ENCODE measurements at places on chromosomes 12 and 14.
A peak's percentile ranks its signal among the peaks of the same experiment; 100 is the strongest.

- DNase-seq: no peak
Measured at GRCh38 chr12:103905730-103906349, 24.4 kb upstream of the HSP90B1 start.

DNA sequence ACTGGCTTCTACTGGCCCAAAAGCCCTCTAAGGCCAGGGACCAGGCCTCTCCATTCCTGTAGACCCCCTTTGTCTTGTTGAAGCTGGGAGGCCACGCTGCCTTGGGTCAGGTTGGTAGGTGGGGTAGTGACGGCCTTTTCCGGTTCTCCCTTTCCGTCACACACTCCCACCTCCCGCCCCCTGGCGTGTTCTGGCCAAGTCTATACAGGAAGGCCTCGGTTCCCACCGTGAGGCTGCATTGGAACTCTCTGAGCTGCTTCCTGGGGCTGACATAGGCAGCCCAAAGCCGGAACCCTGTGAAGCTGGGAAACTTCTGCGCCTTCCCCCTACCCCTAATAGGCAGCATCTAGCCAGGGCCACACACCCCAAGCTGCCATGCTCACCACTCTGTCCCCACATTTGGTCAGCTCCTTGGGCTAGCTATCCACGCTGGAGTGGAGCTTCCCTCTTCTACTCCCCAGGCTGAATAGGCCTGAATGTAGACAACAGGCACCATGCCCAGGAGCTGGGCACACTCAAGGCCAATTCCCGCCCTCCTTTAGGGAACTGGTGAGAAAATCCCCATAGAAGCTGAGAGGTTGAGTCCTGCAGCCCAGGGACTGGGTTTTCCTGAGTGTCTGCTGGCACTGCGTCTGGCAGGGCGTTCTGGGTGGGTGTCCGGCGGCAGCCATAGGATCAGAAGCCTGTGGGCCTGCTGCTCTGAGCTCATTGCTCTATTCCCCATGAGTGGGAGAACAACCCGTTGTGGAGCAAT is 35.7 kb downstream of the RIN3 start:
- DNase-seq: no peak

GRCh38 chr14:80768646-80769045 is 172.9 kb downstream of the CEP128 start:
- no peak for DNase-seq

DNA sequence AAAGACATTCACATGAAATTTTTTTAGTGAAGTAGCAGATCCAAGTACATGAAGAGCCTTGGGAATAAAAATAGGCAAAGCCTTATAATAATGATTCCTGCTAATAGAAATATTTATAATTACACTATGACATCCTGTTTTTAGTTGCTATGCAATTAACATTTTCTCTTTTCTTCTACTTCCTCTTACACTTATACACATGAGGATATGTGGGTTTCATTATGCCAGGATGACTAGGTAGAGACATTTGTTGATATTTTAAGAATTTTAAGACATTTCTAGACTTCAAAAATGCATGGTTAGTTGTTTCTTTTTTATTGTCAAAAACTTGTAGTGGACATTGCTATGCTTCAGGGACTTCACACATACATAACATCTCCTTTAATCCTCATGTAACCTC is 326.8 kb downstream of the SYT1 start:
- no peak for DNase-seq

DNA sequence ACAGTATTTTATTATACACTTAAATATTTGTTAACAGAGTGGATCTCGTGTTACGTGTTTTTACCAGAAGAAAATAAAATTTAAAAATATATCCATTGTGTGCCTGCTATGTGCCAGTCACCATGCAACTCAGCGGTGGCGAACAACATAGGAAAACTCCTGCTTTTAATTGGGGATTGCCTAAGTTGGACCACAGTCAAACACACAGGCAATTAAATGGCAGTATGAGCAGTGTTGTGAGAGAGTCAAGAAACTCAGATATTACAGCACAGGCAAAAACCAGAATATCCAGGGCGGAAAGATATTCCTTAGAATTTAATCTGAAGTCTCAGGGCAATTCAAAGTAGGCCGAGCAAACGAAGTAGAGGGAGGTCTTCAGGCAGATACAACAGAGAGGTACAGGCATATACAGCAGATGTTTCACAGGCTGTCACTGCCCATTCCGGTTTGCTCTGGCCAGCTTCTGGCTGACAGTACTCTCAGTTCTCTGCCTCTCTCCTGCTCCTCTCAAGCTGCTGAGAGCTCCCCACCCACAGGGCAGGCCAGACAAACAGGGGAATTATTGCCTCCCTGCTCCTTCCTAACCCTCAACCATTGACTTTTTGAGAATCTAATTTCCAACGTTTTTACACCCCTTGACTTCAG is 540.2 kb upstream of the TMEM132C start:
- DNase-seq: no peak

- no peak for DNase-seq
Measured at GRCh38 chr14:52220924-52221811, 46.3 kb upstream of the PTGDR start.

DNA sequence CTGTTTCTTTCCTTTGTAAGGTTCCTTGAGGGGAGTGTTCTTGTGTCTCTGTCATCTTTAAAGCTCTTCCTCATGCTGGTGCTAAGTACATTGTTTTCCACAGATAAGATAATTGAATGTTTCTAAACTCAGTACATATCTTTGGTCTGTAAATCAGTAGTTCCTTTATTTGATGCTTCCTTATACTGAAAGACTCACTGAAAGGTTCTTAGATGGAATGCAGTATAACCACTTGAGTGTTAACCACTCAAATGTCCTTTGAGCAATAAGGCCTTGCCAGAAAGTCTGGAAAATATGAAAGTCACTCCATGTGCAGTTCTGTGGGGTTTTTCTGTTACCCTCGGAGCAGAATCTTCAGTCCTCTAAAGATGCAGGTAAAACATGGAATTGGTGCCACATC is 23.0 kb upstream of the RNU6-8 start:
- no peak for DNase-seq

DNA sequence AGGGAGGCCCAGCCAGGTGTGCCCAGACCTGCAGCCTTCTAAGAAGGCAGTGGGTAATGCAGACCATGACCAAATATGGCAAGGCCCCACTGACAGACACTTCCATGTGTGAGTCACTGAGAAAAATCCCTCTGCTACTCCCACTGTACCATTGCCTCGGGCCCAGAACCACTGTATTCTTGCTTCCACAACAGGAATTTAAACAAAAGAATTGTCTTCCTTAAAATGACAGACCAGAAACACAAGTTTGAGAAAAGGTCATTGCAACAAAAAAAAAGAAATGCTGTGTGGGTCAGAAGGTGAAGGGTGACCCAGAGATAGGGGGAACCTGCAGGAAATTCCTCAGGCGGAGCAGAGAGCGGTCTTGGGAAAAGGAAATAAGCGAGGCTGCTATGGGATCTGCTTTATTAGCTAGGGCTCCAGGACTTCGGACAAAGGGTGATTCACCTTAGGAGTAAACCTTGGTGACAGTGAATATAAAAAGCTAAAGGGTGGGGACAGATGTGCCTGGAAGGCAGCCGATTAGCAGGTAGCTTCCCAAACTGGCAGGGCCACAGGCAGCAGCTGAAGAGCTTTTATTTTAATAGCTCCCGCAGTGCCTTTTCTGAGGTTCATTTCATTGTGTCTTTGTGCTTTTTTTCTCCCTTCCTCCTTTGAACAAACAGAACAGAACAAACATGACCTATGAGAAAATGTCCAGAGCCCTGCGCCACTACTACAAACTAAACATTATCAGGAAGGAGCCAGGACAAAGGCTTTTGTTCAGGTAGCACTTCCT is 185.3 kb upstream of the BCL2L14 start:
- no peak for DNase-seq

GRCh38 chr14:85824526-85824925 is 294.6 kb downstream of the FLRT2 start:
- DNase-seq: no peak

- DNase-seq: no peak
Measured at GRCh38 chr12:131163189-131163738, 209.6 kb downstream of the ADGRD1 start.

- DNase-seq: no peak
Measured at GRCh38 chr14:90587918-90588317, 191.1 kb downstream of the CALM1 start.

DNA sequence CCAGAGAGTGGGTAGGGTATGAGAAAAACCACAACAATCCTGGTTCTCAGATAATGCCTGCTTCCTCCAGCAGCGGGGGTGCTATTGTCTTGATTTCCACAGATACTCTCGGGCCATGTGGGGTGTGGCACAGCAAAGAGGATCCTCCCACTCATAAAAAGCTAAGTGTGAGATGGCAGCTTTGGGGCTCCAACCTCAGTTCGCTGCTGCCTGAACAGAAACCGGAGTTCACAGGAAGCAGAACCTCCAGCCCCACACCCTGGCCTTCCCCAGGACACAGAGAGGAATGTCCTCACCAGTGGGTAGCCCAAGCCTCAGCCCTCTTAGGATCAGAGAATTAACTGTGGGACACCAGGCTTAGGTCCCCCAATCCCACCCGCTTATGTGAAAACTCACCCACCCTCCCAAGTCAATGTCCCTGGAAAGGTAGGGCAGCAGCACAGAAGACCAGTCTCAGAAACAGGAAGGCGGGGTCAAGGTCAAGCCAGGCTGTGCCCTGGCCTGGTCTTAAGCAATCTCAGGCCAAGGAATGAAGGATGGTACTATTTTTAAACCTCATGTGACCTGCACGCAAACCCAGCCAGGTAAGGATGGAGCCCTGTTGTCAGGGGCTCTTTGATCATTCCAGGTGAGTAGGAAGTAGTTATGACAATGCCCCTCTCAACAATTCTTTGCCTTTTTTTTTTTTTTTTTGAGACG is 9.0 kb downstream of the KCTD10 start:
- DNase-seq: no peak

DNA sequence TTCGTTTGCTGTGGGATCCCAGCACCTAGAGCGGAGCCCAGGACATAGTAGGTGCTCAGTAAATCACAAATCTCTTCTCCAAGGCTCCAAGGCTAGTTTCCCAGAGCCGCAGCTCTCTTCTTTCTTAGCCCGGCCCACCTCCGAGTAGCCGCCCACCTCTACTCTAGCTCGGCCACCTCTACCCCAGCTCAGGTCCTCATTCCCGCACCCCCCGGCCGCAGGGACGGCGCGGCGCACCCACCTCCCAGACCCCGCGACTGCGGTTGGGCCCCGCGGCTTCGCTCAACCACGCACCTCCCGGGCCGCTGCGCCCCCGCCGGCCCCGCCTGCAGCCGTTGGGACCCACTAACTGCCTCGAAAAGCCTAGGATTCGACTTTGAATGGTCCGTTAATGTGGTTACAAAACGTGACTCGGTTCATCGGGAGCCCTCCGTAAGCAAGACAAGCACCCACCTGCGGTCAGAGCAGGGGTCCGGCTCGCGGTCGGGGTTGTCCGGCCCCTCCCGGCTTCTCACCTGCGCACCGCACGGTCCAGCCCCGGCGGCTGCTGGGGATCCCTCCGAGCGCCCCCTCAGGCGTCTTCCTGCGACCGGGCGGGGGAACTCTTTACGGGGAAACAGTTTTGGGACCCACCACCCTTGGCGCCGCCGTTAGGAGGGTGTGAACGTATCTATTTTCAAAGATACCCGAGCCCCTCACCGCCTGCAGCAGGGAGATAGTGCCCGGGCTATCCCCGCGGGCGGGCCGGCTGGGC is at the start of gene SLC2A14:
Gene SLC2A14 (minus strand): TSS at position 350 of the 754 bp plus-strand sequence. CDS start 3,035 bp downstream, outside the sequence.
- no peak for DNase-seq

GRCh38 chr14:93219103-93219726 is 12.2 kb downstream of the UBR7 start:
- DNase-seq: peak; percentile 13

DNA sequence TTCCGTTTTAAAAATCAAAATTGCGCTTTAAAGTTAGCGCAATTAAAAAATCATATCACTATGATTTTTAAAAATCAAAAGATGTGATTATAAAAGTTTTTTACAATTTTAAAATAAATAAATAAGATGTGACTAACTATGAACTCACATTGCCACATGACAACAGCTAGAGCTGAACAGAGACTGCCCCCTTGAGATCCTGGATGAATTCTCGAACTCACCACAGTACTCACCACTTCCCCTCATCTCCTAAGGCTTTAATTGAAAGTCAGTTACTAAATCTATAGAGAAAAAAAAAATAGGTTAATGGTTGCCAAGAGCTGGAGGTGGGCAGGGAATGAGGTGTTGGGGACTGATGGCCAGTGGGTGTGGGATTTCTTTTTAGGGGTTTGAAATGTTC is 384.2 kb downstream of the ZFP36L1 start:
- no peak for DNase-seq

DNA sequence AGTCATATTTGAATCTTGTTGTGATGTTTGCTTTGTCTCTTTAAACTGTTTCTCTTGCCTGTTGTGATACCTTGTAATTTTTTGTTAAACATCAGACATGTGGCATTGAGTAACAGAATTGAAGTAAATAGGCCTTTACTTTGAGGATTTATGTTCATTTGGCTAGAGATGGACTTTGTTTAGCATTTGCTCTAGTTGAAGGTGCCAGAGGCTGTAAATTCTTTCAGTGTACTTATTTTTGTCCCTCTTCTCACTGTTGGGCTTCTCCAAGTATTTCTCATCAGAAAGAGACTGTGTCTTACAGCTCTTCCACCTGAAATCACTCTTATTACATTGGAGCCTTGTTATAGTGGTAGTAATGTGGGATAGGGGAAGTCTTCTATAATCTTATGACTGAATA is 175.8 kb downstream of the LRFN5 start:
- DNase-seq: no peak

GRCh38 chr12:87150969-87151662 is 878.1 kb downstream of the C12orf50 start:
- no peak for DNase-seq

DNA sequence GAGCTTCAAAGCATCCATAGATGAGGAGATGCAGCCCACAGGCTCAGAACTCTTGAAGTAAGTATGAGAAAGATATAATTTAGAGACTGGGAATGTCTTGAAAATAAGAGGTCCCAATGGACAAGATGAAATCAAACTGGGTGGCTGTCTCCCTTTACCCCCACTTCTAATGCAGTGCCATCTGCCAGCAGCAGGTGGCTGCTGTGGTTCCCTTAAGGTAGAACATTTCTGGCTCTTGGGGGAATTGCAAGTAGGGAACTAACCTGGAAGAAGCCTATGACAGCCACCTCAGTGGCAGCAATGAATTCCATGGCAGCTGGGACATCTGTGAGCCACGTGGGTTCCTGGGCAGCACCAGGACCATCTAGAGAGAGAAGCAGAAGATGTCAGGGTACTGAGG is 648 bp downstream of the ERP27 start:
- no peak for DNase-seq

DNA sequence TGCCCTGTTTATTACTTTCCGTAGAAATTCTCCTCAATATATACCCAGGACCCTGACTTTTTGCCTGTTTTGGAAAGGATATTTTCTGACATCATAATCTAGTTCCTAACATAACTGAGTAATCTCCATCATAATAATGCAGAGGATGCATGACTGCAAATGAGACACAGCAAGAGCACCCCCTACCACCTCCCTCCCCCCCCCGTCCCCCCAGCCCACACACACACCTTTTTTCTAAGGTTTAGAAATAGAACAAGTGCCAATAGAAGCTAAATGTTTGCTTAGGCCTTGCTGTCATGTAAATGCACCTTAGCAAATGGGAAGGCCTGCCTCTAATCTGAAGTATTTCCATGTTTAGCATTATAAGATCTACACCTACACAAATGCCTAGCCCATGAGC is at the start of gene PTHLH:
Gene PTHLH (minus strand): TSS at position 13 of the 400 bp plus-strand sequence. CDS start 3,239 bp downstream, outside the sequence.
- no peak for DNase-seq

Measured in stimulated activated CD4-positive, alpha-beta T cell treated with anti-CD3 and anti-CD28 coated beads, Interleukin-4, amount 100 ng/mL, for 4 hours (primary cell).